ENCODE measurements at places on chromosomes 3 and 15.

DNA sequence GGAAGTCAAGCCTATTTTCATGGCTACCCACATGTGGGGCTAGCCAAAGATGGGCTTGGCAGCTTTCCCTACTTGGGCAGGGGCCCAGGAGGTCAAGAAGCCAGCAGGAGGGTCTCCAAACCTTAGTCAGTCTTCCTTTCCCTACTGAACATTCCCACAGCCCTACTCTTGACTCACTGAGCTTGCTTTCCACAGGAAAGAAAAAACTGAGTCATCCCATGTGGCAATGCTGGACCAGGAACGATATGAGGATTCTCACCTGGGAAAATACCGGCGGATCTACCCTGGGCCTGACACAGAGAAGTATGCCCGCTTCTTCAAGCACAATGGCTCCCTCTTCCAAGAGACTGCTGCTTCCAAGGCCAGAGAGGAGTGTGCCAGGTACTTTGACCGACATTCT, 3.7 kb upstream of the NGRN start:
- no peak for DNase-seq

- no peak for DNase-seq
Observed at GRCh38 chr3:172247525-172248274, 200.6 kb downstream of the GHSR start.

DNA sequence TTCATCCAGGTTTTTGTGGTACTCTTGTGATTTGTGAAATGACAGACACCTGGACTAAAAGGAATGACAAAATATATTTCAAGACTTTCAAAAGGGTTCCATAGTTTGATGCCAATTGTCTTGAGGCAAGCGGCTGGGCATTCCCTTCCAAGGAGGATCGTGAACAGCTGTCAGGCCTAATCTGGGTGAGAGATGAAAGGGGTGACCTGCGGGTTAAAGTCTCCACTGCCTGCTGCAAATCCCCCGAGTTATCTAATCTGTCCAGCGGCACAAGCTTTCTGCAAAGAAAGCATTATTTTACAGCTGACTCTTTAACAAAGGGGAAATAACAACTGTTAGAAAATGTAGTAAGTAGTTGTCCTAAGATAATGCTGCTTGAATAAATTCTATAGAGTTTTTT, 128.7 kb upstream of the MB21D2 start:
- no peak for DNase-seq

DNA sequence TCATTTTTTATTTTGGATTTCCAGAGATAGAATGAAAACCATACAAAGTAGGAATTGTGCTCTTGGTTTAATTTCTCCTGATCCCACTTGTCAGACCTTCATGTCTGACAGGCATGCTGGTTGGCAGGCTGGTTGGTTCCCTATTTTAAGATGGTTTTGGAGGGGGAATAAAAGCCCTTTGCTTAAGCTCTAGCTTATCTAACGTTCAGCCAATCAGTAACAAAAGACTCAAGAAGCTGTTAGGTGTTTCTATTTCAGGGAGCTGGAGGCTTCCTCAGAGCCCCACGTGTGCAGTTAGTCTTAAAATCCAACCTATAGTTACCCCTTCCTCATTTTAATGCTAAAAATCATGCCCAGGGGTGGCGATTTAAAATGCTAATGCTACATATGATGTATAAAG, 40.5 kb upstream of the XIRP1 start:
- no peak for DNase-seq

DNA sequence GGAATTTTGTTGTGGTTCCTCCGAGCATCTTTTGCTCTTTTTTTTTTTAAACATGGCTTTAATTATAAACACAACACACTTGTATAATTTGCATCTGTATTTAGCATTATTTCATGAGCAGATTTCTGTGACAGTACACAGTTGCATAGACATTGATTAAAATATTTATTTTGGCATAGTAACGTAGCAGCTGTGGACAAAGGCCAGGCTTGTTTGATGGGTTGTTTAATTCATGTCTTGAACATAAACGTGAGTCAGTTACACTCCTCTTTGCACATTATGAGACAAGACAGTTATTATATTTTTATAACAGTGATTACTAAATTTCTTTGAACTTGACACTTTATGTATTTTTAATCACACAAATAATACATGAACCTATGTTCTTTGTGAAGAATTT, 182.5 kb downstream of the CACNA2D3 start:
- no peak for DNase-seq

DNA sequence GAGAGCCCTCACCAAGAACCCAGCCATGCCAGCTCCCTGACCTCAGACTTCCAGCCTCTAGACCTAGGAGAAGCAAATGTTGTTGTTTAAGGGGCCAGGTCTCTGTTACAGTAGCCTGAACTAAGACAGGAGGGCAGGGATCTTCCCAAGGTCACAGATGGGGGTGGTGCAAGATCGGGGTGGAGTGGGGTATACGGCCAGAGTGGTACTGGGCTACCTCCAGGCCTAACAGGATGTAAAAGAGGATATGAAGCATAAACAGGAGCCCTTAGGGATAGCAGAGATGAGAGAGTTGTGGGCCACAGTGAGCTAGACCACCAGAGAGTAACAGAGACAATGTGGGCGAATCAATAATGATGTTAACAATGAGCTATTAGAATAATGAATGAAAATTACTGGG, 82.9 kb downstream of the TOP2B start:
- no peak for DNase-seq
